ENCODE measurements at places on chromosomes 1 and 21.

- no peak for DNase-seq
Observed at GRCh38 chr1:223038288-223039006, 104.6 kb downstream of the TLR5 start.

- DNase-seq, result no peak
Observed at GRCh38 chr1:47262787-47263413, 30.9 kb upstream of the TAL1 start.

- DNase-seq, result no peak
Observed at GRCh38 chr1:225474439-225474985, 46.7 kb upstream of the LBR start.

GRCh38 chr1:201774224-201774982, 54.6 kb upstream of the IPO9 start:
- DNase-seq, result peak; percentile 82

DNA sequence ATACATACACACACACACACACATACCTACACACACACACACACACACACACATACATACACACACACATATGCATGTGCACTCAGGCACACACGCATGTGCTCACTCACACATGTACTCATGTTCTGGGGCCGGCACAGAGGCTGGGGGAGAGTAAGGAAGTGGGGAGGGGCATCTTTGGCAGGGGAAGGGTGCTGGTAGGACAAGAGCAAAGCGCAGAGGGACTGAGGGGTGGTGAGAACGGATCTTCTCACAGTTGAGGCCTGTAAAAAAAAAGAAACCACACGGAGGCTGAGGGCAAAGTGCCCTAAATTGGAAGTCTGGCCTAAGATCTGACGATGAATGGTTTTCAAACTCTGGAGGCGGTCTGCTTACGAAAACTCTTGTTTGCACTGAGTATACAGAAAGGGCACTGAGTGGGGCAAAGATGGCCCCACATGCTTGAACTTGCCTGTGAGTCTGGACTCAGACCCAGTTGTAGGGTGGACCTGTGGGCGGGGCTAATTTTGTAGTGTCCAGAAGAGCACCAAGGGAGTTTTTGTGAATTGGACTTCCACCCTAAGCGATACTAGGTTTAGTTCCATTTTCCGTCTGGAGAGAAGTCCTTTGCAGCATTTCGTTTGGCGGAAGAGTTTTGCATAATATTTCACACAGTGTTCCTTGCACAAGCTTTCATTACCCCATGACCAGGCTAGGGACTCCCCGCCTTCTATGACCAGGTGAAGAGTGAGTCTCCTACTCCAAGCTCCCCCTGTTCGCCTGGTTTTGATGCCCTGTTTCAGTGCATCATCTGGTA, 79.3 kb upstream of the LYST start:
- no peak for DNase-seq

- DNase-seq, result no peak
Observed at GRCh38 chr21:33993286-33994231, 78.0 kb upstream of the ATP5PO start.

DNA sequence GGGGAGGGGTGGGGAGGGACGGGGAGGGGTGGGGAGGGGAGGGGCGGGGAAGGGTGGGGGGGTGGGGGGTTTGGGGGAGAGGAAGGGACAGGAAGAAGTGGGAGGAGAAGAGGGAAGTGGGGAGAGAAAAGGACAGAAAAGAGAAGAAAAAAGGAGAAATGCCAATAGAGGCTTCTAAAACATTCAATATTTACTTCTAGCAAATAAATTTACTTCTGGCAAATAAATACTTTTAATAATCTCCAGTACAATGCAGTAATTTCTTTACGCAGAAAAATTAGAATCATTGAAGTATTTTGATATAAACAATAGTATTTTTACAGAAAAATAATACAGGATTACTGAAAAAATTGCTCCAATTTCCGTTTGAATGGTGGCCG, 9.4 kb upstream of the GPR161 start:
- DNase-seq, result no peak
